ENCODE measurements at places on chromosomes 16 and 17.
A peak's percentile ranks its signal among the peaks of the same experiment; 100 is the strongest.

DNA sequence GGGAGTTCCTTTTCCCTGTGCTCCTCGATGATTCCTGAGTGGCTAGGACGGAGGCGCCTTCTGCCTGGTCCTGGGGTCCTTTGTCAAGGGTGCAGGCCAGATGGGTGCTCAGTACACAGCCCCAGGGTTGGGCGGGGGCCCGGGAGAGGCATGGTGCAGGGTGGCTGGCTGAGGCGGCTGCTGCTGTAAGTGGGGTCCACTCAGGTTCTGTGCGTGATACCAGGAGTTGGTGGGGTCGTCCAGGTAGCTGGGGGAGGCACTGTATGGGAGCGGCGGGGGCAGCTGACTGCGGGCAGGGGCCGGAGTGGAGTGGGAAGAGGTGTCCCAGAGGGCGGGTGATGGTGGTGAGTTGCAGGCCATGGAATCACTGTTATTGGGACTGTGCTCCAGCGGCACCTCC, 3.6 kb downstream of the DLX3 start:
- no peak for DNase-seq

DNA sequence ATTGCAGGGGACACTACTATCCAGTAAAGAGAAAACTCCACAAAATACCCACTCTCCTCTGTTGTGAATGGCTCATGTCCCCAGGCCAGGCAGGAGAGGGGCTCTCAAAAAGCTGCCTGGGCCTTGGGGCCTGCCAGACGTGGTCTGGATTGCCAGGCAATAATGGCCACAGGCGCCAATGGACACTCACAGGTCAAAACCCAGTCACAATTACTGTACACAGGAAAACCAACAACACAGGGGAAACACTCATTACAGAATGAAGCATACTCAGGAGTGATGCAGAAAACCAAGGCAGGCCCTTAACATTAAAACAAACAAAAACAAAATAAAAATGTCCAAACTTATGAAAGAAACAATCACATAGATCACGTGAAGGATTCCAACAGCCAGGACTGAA, 35.1 kb upstream of the SREBF1 start:
- DNase-seq: no peak

DNA sequence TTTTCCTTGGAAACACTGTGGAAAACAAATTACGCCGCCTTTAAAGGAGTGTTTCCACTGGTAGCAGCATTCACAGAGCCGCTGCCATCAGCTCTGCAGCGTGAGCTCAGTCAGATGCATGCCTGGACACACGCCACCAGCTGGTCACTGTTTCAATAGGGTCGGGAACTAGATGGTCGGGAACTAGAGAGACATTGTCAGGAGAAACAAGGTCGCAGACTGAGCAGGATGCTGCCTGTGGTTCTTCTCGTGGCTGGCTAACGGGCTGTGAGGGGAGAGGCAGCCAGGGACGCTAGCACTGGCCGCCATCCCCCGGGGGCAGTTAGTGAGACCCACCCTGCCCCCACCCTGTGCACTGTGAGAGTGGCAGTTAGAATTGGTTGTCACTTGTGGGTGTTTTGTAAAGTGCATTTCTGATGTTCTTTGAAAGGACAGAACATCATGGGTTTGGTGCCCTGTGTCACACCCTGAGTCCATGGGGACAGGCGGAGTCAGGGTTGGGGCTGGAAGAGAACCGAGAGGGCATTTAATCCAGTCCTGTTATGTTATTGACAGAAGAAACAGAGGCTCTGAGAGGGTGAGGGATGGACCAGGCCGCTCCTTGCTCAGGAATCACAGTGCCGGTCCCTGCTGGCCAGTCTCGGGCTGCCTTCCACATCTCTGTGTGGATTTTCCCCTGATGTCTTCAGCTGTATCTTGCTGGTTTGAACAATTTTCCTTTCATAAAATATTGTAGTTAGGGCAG, 86.3 kb downstream of the SPECC1 start:
- DNase-seq: no peak

DNA sequence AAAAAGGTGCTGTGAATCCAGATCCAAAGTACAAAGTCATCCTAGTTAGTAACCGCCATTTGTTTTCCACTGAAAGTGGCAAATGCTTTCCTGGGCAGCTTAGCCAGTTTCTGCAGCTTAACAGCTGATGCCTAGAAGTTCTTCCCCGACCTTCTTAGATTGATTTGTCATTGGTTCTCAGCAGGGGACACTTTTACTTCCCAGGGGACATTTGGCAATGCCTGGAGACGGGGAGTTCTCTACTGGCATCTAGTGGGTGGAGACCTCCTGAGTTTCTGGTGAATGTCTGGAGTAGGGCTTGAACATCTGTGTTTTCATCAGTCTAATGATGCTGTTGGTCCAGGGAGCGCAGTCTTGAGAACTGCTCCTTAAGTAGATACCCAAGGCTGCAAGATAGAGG, 7.6 kb downstream of the DNAJA3 start:
- no peak for DNase-seq

DNA sequence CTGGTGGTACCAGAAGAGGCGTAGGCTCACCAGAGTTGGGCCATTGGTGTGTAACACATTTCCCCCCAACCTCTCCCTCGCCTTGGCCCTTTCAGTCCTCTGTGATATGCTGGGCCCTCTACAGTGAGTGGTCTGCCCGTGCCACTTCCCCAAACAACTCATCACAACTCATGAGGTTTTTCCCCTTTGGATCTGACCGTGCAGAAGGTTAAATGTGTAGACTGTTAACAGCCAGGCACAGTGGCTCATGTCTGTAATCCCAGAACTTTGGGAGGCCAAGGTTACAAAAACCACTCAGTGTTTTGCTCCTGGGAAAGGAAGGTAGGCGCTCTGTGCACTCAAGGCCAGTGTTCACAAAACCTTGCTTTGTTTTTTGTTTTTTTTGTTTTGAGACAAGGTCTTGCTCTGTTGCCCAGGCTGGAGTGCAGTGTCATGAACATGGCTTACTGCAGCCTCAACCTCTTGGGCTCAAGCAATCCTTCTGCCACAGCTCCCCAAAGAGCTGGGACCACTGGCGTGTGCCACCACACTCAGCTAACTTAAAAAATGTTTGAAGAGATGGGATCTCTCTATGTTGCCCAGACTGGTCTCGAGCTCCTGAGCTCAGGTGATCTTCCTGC, 11.3 kb upstream of the CYB5B start:
- no peak for DNase-seq

DNA sequence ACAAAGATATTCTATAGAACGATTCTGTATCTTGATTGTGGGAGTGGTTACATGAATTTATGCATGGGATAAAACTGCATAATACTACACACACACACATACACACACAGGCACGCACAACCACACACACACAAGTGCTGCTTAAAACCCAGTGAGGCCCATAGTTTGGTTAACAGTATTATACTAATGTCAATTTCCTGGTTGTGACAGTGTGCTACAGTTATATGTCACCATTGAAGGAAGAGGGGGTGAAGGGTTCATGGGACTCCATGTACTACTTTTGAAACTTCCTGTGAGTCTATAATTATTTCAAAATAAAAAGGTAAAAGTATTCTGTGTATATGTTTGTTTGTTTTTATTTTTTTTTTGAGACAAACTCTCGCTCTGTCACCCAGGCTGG, 8.1 kb downstream of the ZC3H7A start:
- no peak for DNase-seq

DNA sequence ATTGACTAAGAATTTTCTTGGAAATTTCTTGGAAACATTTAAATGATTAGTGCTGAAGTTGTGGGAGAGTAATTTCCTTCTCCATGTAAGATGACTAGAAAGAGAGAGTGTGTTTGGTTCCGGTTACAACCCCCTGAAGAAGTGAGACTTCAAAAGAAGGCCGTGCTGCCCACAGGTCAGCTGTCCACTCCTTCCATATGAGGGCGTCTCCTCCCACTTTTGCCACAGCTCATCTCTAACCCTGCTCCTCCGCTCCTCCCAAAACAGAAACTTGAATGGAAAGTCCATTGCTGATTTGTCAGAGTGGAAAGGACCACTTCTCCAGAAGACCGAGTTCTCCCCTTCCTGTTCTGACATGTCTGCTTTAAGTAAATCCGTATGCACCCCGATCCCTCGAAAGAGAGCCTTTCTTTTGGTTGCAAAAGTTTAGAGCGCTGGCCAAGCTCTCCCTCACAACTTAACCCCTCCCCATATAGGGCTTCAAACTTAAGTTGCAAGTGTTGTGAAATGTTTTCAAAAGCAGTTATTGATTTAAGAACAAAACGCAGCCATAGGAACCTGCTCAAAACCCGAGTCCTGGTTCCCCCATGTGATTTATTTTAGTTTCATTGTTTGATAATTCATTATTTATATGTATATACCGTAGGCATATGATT, 129.5 kb downstream of the SOCS1 start:
- DNase-seq: no peak

- peak; percentile 51 for DNase-seq
Measured at GRCh38 chr16:85416228-85417109, 196.7 kb upstream of the GSE1 start.

DNA sequence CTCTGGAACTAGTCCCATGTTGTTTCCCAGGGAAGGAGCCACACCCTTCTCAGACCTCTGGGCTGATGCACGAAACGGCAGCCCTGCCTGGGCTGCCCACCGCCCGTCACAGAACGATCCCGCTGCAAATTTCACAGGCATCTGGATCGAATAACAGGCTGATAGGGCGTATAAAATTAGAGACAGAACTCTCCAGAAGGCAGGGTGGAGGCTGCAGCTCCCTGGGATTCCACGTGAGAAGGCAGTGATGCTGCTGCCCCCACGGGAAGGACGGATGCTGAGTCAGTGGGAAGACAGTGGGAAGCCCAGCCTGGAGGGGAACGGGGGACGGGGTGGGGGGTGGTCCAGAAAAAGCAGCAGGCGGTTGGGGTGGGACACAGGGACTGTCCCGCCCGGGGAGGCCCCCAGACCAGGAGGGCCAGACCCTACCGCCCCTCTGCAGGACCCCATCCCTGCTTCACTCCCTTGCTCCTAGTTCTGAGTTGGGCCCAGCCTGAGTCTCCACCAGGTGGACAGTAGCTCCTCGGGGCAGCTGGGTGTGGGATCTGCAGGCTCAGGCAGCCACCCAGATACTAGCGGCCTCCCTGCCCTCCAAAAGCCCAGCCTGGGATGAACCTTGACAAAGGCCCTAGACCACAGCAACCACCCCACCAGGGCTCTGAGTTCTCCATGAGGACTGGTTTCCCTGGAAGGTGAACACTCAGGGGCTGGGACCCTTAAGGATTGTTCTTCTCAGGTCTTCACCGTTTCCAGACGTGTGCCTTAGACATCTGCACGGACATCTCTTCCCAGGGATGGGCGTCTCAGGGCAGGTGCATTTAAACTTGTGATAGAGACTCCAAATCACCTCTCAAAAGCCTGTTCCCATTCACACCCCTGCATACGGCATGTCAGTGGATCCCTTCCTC, 117.8 kb downstream of the METRNL start:
- no peak for DNase-seq

DNA sequence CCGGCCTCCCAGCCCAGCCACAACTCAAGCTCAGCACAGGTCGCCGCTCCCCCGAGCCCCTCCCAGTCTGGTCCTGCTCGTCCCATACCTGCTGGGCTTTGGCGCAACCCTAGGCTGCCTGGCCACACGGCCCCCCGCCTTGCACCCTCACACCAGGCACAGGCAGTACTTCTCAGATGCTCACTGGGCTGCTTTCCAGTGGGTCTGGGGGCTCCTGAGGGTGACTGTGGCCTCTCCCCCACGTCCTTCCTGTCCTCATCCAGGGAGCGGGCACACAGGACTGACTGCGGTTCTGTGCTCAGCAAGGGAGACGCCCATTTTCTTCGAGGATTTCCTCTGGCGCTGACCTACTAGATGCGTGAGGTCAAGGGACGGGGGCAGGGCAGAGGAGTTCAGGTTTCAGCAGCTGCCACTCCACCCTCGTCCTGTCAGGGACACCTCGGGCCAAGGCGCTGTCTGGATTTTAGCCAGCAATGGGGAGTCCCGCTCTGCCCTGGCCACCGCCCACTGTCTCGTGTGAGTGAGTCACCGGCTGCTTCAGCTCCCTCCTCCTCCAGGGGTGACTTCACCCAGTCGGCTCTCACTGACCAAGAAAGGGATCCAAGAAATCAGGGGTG, 115.8 kb downstream of the NPIPB11 start:
- DNase-seq: peak; percentile 30

DNA sequence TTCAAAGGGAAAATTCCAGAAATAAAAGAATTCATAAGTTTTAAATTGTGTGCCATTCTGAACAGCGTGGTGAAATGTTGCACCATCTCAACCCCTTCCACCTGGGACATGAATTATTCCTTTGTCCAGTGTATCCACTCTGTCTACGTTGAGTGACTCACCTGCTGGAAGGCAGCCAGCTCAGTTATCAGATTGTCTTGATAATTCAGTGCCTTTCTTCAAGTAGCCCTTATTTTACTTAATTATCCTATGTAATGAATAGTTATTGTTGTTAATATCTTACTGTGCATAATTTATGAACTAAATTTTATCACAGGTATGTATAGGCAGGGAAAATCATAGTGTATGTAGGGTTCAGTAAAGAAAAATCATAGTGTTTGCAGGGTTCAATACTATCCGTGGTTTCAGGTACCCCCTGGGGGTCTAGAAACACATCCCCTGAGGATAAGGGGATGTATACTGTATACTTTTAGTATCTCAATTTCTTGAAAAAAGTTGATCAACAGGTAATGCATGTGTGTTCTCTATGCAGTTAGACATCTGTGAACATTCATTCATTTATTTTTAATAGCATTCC, 7.7 kb upstream of the PCTP start:
- no peak for DNase-seq

GRCh38 chr17:74604761-74605160, 12.7 kb upstream of the CD300LD start:
- DNase-seq: no peak

DNA sequence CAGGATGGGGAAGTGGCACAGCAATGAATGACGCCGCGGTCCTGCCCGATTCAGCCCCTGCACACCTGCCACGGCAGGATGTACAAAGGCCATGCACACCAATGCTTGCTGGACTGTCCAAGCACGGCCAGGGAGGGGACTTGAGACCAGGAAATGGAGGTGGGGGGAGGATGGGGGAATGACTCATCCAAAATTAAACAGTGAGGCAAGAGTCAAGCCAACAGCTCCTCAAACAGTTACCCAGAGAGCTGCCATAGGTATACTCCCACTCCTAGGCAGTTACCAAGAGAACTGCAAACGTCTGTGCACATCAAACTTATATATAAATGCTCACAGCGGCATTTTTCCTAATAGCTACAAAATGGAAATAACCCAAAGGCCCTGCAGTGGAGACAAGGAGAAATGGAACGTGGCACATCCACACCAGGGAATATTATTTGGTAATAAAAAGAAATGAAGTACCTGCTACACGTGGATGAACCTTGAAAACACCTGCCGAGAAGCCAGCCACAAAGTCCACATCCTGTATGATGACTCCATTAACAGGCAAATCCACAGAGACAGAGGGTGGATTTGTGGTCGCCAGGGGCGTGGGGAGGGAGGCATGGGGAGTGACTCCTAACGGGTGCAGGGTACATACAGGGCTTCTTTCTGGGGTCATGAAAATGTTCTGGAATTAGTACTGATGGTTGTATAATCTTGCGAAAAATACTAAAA, 54.1 kb downstream of the VAC14 start:
- no peak for DNase-seq

DNA sequence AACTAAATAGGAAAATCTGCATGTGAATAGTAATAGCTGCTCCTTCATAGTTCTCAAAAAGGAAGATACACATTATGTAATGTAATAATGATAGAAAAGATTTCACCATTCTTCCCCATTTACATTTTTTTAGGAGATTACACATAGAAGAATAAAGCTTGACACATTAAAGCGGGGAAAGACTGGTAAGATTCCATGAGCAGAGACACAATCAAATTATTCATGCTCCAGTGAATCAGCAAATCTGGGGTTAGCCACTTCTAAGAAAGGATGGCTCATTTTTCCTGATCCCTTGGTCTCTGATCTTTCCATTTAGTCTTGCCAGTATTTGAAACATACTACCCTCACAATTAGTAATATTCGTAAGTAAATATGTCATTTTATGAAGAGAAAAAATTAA, 81.9 kb downstream of the CA4 start:
- no peak for DNase-seq
